ENCODE measurements at places on chromosomes 5 and 9.

- DNase-seq, result no peak
These were observed 380.5 kb downstream of the SLCO4C1 start for GRCh38 chr5:101915554-101915953.

GRCh38 chr9:97559111-97559514 lies 57.6 kb downstream of the TMOD1 start:
- DNase-seq, result peak; percentile 12

GRCh38 chr5:16457853-16458252 lies 7.7 kb downstream of the ZNF622 start:
- DNase-seq, result no peak

DNA sequence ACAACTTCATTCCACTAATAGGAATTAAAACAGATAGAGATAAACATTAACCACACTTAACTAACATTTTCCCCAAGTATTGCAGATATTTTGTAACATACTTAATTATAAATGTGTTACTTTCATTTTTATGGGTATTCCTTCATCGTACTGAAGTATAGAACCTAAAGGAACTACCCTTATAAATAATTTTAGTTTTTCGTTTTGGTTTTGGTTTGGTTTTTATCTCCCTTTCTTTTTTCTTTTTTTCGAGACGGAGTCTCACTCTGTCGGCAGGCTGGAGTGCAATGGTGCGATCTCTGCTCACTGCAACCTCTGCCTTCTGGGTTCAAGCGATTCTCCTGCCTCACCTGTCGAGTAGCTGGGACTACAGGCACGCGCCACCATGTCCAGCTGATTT lies 60.1 kb upstream of the LMNB1 start:
- no peak for DNase-seq

DNA sequence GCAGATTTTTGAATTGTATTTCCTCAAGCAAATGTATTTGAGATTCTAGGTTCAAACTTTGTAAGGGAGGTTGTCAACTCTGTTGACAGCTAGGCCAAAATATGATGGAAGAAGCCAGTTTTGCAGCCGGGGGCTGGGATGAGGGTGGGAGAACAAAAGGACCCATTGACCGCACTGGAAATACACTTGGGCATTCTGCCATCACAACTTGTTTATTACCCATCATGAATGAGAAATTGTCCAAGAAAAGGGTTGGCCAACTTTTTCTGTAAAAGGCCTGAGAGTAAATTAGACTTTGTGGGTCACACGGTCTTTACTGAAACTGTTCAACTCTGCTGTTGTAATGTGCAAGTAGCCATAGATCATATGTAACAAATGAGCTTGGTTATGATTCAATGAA lies 221.3 kb upstream of the KLF9 start:
- DNase-seq, result no peak

GRCh38 chr5:31362931-31363568 lies 168.8 kb downstream of the DROSHA start:
- no peak for DNase-seq

DNA sequence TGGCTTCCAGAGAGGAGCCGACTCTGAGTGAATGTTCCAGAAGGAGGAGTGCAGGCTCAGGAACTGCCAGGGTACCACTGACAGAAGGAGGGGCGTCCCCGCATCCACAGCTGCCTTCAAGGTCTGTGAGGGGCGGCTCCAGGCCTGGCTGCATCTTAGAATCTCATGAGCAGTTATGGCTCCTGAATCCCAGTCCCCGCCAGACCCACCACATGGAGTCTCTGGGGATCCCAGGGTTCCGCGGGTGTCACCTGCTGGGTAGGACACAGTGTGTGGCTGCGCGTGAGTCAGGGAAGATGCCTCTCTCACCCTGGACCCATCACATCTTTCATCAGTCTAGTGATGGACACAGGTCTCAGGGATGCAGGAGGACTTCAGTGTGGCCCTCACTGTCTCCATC lies 79.2 kb downstream of the COL5A1 start:
- no peak for DNase-seq

GRCh38 chr5:159459951-159460538 lies 129.8 kb upstream of the IL12B start:
- DNase-seq, result no peak

- no peak for DNase-seq
These were observed 87.4 kb downstream of the TEK start for GRCh38 chr9:27196383-27196782.

DNA sequence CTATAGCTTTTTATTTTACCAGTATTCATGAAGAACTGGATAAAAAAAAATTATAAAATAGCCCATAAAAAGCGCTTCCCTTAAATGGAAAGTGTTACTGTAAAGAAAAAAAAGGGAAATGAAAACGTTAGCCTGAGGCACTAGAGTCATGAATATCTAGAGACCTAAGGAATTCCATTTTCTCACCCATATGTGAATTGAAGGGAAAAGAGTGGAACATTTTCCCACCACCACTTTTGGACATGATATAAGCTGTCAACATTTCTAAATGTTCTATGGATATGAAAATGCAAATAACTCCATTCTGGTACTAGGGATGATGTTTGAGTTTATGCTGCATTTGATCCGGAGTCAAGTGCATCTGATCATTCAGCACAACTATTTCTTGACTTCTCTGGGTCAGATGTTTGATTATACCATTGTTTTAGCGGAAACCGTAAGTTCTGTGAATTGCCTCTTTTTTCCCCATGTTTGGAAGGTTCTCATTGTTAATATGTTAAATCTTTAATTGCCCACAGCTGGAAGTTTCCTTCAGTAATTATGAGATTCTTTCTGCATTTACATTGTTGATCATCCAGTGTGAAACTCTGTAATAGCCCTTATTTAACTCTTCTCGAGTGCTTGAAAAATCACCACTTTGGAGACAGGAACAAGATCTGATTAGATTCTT lies 467.4 kb upstream of the SEMA6A start:
- DNase-seq, result no peak

- no peak for DNase-seq
These were observed 491.5 kb upstream of the TUSC1 start for GRCh38 chr9:26169708-26170107.

DNA sequence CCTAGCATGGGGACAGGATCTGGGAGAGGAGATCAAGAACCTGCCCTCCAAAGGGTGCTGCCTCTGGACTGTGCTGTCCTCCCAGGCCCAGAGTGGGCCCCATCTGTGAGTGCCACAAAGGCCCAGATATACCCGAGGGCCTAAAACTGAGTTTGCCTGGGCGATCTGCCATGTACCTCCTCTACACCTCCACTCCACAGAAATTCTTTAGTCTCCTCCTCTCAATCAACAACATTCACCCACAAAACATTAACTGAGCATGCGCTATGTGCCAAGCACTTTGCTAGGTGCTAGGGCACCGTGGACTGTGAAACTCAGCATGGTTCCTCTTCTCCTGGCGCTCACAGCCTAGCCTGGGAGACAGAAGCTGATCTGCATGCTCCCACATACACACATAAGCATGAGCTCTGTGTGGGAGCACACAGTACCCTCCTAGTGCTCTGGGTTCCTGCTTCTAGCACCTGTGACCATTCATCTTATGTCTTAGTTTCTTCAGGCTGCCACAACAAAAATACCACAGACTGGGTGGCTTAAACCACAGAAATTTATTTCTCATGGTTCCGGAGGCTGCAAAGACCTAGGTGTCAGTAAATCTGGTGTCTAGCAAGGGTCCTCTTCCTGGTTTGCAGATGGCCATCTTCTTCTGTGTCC lies 82.0 kb upstream of the FSTL4 start:
- no peak for DNase-seq

DNA sequence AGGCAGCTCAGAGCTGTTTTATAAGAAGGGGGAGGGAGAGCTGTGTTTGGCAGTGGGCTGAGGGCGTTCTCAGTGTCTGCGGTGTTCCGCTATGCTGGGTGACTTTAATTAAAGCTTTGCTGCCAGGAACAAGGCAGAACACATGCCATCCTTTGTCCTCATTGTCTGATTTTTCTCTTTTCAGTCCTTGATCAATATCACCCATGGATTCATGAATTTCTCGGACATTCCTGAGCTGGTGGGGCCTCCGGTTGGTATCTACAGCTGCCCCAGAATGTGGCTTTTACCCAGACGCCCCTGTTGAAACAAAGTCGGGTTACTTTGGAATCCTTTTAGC lies 66.5 kb upstream of the TGFBR1 start:
- DNase-seq, result no peak

DNA sequence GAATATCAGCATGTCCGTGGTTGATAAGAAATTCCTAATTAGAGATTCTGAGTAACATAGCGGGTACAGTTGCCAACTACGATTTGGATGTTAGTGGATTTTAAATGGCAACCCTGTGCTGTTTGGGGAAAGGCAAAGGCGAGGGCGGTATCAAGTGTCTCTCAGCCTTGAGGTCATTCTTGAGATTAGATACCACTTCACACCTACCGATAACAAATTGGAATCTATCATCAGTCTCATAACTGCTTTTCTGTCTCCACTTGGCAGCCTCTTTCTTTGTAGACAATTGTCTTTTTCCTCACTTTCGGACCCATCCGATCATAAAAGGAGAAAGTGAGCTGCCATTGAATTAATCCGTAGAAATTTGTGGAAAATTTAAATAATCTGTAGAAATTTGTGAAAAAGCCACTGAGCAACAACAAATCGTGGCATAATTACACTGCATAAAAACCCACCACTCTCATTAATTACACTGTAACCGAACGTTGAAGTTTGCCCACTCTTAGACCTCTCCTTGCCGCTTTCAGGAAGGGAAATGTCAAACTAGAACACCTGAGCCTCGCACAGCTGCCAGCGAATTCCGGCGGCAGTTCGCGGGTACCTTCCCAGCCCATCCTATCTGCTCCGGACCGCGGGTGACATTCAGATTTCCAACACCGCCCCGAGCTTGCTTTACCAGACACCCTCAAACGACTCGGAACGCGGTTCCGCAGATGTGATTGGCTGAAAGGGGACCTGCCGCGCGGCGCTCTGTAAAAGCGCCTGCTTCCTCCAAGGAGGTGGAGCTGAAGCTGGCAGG lies 849 bp upstream of the RGMB start:
- no peak for DNase-seq

DNA sequence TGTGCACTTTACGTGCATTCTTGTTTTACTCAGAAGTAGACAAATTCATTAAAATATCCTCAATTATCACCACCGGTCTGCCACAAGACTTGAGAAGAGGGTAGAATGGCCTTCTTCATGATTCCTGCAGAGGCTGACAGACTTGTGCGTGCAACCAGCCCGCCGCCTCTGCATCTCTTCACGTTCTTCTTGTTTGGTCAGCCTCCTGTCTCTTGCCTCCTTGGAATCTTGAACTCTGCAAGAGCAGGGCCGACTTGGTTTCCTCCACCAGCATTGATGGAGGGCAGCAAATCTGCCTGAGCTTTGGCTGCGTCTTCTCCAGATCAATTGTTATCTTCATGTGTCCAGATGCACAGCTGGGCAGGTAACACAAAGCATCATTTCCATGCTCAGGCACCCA lies 20.2 kb downstream of the UBE2QL1 start:
- no peak for DNase-seq

- no peak for DNase-seq
These were observed 162.9 kb downstream of the TTLL11 start for GRCh38 chr9:121929893-121930875.

GRCh38 chr9:12963537-12963936 lies 188.7 kb downstream of the LURAP1L start:
- DNase-seq, result no peak

DNA sequence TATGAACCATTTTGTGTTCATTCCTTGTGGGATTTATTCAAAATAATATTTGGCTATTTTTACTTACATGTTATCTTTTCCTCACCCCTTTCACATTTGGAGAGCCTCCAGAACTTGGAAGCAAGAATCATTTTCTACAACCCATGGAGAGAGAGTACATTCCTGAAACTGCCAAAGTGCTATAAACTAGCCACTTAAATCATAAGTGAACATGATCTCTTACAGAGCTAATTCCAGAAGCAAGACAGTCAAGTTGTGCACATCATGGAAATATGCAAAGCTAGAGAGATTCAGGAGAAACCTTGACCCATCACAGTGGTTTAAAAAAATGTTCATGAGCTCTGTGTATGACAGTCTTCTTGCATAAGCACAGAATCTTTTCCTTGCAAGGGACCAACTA lies 883.6 kb upstream of the C9orf72 start:
- no peak for DNase-seq

Data from stimulated activated CD4-positive, alpha-beta T cell treated with anti-CD3 and anti-CD28 coated beads, TNF-alpha, amount 100 ng/mL, for 48 hours (primary cell).